Muscle of leg (tissue), 16 donors: ENCODE measurements at places on chromosomes 11 and 22. TPM values are rescaled to one million over a fixed set of nuclear protein-coding genes. Genes with fewer than 3 reads are reported as not detected.
A peak's percentile ranks its signal among the peaks of the same experiment; 100 is the strongest.

- DNase-seq: no peak
These were observed 148.7 kb upstream of the ISX start for GRCh38 chr22:34917239-34917638.

GRCh38 chr11:82906931-82907330 lies 5.4 kb downstream of the DDIAS start:
- DNase-seq: peak; percentile 23

GRCh38 chr22:45602004-45602733 lies 69.5 kb upstream of the ATXN10 start:
- no peak for DNase-seq

DNA sequence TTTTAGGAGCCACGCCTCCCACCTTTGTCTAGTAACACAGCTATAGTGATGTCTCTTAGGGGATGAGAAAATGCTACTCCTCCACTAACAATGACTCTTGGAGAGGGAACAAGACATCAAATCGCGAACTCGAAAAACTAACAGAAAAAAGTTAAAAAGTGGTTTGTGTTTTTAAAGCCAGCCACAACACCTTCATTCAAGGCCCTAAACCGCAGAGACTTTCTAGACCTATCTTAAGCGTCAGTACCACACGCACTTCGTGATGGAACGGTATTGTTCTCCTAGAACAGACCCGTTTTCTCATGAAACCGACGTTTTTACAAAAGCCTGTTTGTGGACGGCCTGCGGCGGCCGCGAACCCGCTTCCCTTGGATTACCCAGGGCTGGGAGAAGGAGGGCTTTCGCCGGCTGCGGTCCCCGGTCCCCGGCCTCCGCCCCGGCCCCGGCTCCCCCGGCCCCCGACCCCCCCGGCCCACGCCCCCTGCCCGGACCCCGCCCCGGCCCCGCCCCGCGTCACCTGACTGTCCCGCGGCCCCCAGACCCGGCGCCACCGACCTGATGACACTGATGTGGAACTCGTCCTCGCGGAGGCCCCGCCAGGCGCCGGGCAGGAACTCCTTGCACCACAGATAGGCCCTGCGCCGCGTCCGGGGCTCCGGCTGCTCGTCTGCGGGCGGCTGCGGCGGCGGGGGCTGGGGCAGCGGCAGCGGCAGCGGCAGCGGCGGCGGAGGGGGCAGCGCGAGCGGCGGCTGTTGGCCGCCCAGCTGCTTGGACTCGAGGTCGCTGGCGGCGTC lies 718 bp downstream of the CHKA start:
- DNase-seq: peak; percentile 65

DNA sequence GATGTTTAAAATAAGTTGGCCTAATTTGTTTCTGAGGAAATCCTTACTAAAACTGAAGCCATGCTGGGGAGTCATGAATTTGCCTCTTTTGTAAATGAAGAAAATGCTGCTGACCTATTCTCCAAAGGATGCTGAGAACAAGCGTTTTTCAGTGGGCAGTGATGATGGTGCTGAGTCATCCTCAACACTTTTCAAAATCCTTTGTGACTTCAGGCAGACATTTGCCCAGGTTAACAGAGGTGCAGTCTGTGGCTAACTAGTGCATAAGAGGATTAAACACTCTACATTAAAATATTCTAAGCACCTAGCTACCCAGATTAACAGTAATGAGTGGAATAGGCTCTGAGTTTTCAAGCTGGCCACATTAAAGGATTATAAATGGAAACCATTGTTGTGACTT lies 509.0 kb downstream of the DLG2 start:
- DNase-seq: no peak

GRCh38 chr11:11243590-11244469 lies 109.2 kb downstream of the CSNK2A3 start:
- peak; percentile 83 for DNase-seq

- no peak for DNase-seq
These were observed 3.9 kb downstream of the GSTT4 start for GRCh38 chr22:24001314-24001713.

- DNase-seq: no peak
These were observed 103.7 kb downstream of the VPREB1 start for GRCh38 chr22:22348127-22348814.

DNA sequence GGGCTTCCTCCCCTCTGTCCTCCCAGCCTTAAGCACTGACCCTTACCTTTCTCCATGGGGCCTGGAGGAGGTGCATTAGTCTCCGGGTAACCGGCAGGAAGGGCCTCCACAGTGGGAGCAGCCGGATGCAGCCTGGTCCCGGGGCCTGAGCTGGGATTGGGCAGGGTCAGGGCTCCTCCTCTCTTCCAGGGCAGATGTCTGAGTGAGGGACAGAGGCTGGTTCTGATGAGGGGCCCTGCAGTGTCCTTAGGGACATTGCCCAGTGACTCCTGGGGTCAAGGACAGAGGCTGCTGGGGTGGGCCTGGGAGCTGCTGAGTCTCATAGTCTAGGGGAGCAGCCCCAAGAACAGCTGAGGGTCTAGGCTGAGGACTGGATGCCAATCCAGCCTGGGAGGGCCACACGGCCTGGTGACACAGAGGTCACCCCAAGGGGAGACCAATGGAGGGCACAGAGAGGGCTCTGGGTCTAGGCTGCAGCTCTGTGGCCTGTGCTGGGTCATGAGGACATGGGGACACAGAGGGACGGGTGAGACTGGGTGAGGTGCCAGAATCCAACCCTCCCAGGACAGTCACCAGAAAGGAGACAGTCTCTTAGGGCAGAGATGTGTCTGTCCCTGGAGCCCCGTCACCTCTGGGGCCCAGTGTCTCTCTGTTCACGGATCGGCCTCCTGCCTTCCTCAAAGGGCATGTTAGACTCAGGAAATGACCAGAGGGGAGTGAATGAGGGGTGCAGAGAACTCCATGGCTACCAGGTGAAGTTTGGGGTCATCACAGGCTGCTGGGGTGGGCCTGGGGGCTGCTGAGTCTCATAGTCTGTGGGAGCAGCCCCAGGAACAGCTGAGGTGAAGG lies 6.5 kb downstream of the IGLL5 start:
- DNase-seq: no peak

DNA sequence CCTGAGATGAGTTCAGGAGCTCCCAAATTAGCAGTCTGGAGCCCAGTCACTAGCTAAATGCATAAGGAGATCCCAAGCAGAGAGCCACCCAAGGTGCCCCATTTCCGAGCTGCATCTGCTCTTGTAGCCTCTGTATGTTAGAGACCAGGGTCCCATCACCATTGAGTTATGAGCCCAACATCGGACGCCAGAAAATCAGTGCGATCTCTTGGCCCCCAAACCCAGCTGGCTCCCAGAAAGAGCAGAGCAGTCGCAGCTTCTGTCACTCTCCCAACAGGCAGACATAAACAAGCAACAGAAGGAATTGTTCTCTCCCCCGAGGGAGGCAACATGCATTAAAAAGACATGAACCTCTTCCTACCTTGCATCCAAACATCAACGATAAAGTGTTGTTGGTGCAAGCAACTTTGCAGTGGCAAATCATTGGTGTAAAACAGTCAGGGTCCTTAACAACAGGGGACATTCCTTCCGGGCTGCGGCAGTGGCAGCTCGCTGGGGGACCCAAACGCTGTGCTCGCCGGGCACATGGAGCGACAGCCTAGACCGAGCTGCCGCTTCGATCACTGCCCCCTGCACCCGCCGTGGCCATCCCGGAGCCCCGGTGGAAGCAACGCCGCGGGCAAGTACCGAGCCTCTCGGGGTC lies 907.1 kb downstream of the DLG2 start:
- peak; percentile 3 for DNase-seq

- no peak for DNase-seq
These were observed 67.8 kb upstream of the INCENP start for GRCh38 chr11:62055970-62056369.

GRCh38 chr22:22786301-22787115 lies 101.1 kb upstream of the IGLL5 start:
- no peak for DNase-seq

DNA sequence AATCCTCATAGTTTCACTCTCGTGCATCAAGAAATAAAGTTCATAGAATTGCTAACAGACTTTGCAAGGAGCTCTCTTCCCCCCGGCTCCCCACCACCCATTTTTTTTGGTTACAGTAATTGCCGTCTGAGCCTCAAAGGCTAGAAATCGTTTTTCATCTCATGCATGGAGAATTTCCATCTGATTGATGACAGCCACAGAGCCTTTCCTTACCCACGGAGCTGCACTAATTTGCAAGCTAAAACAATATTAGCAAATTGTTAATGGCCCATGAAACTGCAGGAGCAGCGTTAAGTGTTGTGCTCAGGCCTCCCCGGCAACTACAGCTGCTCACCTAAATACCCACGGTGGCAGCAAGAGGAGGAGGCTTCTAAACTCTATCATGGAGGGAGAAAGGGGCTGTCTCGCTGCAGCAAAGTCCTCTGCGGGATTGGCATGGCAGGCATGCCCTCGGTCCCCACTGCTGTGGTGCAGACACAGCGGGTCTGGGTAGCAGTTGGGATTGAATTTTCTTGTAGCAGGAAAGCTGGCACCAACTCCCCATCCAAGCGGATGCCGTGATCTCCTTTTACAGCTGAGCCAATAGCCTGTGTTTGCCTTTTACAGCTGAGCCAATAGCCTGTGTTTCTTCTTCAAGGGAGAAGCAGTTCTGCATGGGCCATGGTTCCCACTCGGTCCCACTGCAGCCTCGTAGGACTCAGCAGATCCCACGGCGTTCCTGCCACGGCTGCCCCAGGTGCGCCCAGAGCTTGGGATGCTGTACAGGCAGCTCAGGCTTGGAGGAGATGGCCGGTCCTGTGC lies 412.3 kb downstream of the BRD1 start:
- DNase-seq: no peak

DNA sequence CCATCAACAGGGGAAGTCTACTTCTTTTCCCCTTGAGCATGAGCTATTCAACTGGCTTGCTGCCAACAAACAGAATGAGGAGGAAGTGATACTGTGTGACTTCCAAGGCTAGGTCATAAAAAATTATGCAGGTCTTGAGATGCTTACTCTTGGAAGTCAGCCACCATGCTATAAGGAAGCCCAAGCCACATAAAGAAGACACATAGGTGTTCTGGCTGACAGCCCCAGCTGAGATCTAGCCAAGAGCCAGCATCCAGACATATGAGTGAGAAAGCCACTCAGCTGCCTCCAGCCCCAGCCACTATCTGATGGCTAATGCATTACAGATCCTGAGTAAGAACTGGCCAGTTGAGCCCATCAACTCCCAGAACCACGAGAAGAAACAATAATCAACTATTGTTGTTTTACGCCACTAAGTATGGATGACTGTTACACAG lies 31.0 kb upstream of the PPP2R1B start:
- DNase-seq: peak; percentile 49

DNA sequence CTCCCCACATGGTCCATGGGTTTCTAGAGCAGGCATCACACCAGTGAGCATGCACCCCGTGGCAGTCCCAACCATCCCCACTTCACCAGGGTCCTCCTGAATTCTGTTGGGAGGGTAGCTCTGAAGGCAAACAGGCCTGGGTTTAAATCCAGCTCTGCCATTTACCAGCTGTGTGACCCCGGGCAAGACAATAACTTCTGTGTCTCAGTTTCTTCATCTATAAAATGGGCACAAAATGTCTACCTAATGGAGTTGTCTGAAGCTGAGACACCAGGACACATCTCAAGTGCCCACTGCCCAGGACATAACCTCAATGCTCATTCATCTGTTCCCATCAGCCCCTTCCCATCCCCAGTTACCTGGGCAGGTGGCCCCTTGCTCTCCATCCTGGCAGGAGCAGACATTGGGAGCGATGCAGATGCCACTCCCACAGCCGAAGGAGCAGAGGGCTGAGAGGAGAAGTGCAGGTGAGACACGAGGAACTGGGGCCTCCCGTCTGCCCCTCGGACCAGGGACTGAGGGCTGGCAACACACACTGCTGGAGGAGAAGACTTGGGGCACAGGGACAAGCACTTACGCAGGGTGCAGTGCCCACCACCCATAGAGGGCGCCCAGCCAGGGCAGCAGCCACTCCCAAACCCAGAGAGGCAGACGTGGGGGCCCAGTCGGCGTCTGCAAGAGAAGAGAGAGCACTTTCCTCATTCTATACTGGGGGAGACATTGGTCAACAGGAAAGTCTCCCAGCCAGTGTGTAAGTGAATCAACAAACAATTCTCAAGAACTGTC lies 4.0 kb downstream of the VWCE start:
- DNase-seq: no peak

DNA sequence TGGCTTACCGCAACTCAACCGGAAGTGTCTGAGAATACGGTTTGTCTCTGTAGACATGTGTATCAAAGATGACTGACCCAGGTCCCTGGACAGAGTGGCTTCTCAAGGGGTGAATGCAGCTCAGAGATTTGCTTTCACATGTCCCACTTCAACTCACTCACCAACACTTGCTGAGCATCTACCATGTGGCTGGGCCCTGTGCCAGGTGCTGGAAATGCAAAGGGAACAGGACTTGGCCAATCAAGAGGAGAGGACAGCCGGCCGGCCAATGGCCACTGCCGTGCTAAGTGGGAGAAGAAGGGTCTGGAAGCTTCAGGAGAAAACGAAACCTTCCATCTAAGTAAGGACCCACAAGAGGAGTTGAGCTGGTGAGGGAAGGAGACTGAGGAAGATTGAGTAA lies 151.3 kb downstream of the CEP164 start:
- DNase-seq: no peak

GRCh38 chr11:2583605-2583958 lies 116.2 kb downstream of the KCNQ1OT1 start:
- no peak for DNase-seq

- no peak for DNase-seq
These were observed 1001.7 kb downstream of the BRD1 start for GRCh38 chr22:48825802-48826520.

- DNase-seq: no peak
These were observed 741 bp upstream of the NAV2 start for GRCh38 chr11:19711911-19712280.

DNA sequence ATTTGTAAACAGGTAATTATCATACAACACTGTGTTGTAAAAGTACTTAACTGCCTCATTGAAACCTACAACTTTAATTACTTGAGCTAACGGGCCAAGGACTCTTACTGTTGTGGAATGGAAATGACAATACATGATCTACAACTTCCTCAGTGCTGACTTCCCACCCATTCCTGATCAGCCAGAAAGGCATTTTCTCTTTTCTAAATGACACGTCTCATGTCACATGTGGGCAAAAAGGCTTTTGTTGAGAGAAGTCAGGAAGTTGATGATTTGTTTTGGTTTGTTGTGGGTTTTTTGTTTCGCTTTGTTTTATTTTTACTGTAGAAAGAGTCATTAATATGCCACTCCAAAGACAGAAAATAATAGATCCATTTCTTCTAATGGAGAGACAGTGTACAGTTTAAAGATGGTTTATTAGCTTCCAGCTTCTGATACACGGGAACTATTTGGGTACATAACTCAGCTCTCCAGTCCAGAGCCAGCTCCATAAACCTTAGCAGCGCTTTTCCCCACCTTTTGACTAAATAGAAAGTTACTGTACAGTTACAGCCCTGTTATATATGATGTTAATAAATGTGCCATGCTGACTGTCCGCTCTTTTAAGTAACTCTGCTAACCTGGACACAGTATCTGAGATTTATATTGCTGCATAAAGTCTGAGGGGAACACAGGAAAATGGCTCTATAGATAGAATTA lies 509.4 kb upstream of the API5 start:
- peak; percentile 2 for DNase-seq

The LMO2 gene
- 15.1 TPM for total RNA-seq

The NRXN2 gene
- total RNA-seq: 11.8 TPM

The TBX1 gene
- total RNA-seq: 7.2 TPM

The YPEL1 gene
- total RNA-seq: 18.8 TPM

The SOX6 gene
- 26.5 TPM for total RNA-seq

The BSX gene
- not detected for total RNA-seq

The CCDC188 gene
- total RNA-seq: 0.93 TPM

The FAM83F gene
- 0.09 TPM for total RNA-seq

The INSC gene
- 2.1 TPM for total RNA-seq
